ENCODE measurements at places on chromosomes 2 and 18.

GRCh38 chr2:69830045-69830905 lies 815 bp downstream of the GMCL1 start:
- no peak for DNase-seq

GRCh38 chr2:29618024-29618423 lies 303.4 kb downstream of the ALK start:
- DNase-seq, result no peak

DNA sequence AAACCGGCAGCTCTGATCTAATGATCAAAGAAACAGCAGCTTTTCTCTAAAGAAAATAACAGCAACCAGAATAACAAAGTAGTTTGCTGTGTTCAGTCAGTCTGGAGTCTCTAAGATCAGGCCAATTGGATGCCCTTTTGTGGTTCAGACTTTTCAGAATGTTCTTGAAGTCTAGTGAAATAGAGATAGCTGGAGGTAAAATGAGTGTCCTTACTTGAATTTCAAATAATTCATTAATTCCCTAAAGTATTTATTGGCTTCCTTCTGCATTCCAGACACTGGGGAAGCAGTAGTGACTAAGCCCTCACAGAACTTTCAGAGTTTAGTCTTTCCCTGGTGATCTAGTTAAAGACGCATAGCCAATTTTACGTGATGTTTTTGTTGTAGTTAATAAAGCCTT lies 58.7 kb downstream of the C18orf54 start:
- no peak for DNase-seq

DNA sequence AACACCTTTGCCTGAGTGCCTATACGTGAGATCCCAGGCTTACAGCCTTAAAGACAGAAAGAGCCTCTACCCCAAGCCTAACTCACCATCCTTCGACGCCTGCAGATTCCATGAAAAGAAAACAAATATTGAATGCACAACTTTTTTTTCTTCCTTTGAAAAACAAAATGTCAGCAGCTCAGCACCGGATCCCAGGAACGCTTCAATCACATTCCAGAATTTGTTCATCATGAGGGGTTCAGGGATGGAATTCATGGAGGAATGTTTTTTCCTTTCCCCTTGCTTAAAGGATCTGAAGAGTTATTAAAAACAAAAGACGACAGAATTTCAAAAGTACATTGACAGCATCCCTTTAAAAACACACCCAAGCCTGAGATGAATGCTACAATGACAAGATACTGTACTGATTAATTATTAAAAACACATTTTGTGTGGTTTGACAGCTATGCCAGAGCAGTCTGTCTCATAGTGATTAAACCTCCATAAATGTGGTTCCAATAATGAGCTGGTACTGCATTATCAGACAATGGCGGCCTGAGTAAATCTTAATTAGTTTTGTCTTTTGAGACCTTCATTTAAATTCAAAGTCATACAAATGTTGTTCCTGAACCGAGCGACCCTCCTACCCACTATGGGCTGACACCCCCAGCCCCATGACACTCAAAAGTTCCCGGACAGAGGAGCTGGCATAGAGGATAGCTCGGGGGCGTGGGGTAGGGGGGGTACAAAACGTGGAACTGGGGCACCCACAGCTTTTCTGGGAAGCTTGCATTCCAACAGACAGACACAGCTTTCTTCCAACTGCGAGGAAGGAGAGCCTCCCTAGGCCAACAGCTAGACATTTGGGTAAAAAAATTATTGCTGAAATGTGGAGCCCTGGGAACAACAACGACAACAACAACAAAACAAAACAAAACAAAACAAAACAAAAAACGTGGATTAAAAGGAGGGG lies 227.5 kb downstream of the TTC32 start:
- no peak for DNase-seq

DNA sequence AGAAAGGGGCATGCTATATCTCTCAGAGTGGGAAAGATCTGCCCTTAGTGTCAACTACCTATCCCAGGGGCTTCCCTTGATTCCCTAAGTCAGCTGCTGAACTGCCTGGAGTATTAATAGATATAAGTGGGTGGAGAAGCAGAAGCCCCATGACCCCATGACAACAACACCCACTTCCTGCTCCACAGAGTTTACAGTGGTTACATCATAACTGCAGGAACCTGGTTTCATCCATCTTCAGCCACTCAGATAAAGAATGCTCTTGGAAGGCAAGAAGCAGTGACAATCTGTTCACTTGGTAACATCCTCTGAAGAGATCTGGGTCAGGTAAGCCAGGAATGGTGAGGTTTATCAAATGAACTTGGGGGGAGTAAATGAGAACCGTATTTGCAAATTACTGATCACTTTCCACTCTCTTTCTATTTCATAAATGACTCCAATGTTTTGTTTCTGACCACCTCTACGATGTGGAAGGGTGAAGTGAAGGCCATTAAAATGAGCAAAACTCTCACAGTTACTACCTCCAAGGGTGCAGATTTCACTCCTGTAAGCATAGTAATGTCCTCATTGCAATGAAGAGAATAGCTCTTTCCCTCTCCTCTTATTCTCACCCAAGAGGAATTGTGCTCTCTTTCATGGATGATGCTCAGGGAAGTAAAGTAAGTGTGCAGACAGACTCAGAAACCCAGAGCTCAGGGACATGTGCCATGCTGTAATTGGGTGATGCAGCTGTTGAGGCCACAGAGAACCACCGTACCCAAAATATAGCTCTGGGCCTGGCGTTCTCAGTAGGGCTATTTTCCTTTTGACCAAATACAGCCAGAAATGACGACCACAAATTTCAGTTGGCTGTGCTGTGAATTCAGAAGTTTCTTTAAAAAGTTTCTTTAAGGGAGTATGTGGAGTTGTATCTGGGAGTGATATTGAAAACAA lies 192.8 kb upstream of the APCDD1 start:
- DNase-seq, result no peak

DNA sequence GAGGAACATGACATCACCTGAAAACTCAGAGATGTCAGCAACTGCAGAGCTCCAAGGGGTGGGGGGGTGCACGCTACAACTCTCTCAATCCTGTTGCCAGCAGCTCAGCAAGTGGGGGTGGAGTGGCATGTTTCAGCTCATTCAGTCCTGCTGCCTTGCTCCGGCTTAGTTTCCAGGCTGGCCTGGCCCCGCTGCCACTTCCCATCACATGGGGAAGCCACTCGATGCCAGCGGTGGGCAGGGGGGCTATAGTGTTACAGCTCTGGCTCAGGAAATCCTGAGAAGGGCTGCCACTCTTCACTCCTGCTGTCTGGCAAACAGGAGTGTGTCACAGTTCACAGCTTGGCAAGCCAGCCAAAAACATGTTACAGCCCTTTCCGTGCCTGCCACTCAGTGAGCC lies 356.5 kb upstream of the GULP1 start:
- no peak for DNase-seq

DNA sequence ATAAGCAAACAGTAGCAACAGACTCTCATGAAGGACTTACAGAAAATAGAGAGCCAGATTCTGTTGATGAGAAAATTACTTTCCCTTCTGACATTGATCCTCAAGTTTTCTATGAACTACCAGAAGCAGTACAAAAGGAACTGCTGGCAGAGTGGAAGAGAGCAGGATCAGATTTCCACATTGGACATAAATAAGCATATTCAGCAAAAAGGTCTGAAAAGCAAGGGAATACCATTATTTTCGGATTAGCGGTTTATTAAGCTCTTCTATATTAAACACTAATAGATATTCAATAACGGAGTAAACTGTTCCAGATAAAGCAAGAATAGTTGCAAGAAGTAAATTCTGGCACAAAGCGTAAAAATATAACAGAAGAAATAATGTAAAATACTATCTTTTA lies 25.0 kb downstream of the POLI start:
- no peak for DNase-seq

GRCh38 chr2:232688201-232688600 lies 8.9 kb upstream of the GIGYF2 start:
- no peak for DNase-seq

- DNase-seq, result no peak
Observed at GRCh38 chr2:172215172-172215935, 112.7 kb upstream of the DLX2 start.

DNA sequence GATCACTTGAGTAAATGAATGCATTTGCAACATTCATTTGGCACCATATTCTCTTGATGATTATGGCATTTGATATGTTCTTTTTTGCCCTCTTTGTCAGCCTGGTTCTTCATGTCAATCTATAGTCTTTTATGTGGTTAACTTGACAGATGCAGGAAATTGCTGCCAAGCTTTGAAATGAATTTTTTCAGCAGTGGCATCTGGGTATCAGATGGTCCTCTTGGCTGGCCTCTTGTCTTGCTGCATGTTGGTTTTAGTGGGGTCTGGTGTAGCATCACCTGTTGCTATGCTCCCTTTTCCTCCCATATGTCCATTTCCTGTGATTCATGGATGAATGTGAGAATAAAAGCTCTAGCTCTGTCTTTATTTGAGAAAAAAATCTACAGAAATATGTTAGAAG lies 119.9 kb downstream of the DPP4 start:
- no peak for DNase-seq

GRCh38 chr18:48108136-48108535 lies 177.7 kb upstream of the SMAD2 start:
- no peak for DNase-seq

GRCh38 chr2:130288467-130289403 lies 54.0 kb upstream of the IMP4 start:
- no peak for DNase-seq

DNA sequence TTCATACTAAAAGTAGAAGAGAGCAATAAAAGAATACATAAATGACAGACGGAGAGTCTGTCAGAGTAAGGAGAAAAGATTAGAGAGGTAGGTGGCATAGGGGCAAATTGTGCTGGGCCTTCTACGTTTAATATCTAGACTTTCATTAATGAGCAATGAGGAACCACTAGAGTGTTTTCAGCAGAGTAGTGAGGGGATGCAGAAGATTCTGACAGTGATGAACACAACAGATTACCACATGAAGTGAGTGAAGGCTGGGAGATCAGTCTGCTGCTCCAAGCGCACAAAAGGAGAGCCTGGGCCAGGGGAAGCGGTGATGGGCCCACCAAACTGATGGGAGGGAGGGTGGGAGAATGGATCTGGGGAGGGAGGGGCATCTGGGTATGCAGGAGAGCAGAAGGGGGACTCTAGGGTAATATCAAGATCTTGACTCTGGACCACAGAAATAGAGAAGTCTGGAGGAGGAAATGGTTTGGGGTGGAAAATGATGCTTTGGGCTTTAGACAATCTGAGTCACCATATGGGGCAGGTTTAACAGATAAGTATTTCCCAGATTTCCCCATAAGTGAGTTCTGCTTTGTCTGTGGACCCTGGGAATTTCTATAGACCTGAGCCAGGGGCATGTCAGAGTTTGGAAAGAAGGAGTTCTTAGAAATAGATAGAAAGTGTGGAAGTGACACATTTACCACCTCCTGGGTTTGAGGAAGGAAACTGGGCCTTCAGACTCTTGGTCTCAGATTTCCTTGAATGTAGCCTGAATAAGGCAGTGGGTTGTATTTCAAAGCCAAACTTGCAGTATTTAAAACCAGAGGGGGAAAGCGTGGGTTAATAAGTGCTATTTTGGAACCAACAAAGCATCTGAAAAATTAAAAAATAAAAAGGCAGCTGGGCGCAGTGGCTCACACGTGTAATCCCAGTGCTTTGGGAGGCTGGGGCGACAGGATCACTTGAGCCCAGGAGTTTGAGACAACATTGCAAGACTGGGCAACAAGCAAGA lies 15.0 kb upstream of the IL1A start:
- no peak for DNase-seq

GRCh38 chr2:63052411-63053080 lies 1.9 kb downstream of the OTX1 start:
- no peak for DNase-seq

DNA sequence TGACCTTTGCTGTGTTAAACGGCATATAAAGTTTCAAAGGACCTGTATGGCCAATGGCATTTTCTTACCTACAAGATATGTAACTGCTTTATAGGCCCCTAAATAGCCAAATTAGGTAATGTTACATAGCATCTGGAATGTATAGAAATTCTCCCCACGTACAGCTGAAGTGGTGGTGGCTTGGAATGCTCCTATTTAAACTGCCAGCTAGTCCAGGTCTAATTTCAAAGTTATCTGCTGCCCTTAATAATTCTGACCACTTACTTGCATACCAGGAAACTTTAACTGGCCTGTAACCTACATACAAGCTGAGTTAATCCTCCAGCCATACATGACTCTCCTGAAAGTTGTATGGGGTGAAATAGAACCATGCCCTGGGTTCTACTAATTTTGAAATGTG lies 1.3 kb downstream of the KIAA2012 start:
- DNase-seq, result no peak

DNA sequence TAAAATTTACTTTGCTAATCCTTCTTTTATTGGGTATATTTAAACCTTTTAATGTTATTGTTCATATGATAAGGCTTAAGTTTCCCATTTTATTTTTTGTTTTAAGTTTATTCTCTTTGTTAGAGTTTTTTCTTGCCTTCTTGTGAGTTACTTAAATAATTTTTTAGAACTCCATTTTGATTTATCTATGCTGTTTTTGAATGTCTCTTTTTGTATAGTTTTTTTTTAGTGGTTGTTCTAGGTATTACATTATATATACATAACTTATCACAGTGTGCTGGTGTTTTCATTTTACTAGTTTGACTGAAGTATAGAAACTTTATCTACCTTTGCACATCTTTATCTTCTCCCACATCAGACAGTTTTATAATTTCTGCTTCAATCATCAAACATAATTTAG lies 49.4 kb upstream of the TGFA start:
- no peak for DNase-seq

DNA sequence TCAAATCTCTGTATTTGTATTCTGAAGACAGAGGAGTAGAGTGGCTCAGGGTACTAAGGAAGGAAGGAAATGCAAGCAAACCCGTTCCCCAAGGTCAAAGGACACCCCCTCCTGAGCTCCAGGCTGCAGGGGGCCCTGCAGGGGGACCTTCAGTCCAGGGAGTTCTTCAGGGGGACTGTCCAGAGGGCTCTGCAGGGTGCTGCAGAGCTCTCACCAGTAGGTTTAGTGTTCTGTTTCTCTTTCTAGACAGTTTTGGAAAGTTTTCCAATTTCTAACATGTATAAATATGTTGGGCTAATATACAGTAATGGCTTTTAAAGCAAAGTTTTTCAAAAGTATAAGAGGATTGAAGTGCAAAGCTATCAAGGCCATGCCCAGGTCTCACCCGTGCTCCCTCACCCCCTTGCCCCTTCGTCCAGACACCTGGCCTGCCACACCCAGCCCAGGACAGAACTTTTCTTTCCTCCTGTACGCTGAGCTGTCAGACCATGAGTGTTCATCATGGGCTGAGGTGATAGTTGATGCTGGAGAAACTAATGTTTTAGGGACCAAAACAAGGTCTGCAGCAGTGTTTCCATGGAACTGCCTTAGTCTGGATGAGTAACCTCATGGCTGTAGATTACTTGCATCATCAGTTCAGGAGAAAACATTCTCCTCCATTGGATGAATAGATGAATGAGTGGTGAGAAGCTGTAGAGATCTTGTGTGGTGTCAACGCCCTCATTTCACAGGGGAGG lies 134.2 kb downstream of the GLI2 start:
- DNase-seq, result no peak

DNA sequence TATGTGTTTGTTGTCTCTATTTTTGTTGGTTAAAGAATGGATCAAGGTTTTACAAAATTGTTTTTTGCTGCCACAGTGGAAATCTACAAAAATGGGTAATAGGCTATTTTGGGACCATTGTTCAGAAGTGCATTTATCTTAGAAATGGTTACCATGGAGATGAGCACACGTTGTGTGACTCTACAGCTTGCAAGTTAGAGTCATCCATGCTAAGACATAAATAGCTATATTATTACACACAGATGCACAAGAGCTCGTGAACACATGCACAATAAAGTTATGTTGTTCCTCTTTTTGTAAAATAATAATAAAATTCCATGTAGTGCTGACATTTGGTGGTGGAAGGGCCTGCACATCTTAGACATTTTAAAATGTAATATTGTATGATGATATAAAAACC lies 15.5 kb upstream of the DUSP19 start:
- DNase-seq, result no peak

GRCh38 chr2:150389447-150389846 lies 98.0 kb downstream of the RND3 start:
- DNase-seq, result no peak
